ENCODE measurements at places on chromosomes 7 and 10.

DNA sequence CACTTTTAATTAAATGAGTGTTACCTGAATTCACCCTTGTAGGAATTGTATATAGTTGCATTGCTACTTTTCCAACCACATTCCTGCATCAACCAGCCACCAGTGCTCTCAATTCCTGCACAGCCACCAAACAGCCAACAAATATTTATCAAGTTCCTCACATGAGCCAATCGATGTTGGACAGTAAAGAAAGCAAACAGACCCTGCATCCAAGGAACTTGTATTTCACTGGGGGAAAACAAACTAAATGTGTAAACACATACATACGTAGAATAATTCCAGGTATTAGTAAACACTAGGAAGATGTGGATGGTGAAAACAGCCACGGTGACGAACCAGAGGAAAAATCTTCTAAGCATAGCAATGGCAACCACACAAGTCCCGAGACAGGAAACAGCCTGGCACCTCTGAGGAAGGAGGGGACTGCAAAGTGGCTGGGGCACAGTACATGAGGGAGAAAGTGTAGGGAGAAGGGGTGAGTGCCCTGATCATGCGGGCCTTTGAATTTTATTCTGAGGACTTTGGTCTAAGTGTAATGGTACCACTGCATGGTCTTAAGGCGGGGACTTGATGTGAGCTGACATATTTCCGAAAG, 111.2 kb downstream of the XRCC2 start:
- DNase-seq, result no peak

- DNase-seq, result no peak
These were observed 243.2 kb upstream of the TMEM229A start for GRCh38 chr7:124276005-124276622.

DNA sequence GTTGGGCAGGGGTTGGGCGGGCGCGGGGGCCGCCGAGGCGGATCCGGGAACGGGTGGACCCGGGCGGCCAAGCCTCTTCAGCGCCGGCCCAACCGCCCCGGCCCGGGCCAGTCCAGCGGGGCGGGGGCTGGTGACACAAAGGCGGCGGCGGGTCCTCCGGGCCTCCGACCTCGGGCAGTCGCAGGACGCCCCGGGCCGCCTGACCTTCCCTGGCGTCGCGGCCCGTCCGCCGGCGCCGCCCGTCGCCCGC, 54.2 kb downstream of the METTL2B start:
- DNase-seq, result no peak

DNA sequence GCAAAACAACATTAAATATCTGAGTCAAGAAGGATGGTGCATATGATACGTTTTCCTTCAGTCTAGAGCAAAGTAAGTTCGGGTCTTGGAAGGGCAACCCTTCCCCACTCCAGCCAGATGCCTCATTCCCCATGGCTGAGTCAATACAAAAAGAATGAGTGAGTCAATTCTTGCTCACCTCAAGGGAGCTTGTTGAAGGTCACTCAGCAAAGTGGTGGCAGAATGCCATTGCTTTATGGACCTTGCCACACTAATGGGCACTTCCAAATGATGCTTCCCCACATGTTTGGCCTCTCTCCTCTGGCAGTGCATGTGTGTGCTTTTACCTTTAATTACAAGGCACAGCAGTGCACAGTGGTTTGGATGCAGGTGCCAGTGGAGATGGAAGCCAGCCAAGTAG, 296.5 kb downstream of the SORCS3 start:
- no peak for DNase-seq

- peak; percentile 15 for DNase-seq
These were observed 38.0 kb downstream of the PRKAG2 start for GRCh38 chr7:151838861-151839381.

DNA sequence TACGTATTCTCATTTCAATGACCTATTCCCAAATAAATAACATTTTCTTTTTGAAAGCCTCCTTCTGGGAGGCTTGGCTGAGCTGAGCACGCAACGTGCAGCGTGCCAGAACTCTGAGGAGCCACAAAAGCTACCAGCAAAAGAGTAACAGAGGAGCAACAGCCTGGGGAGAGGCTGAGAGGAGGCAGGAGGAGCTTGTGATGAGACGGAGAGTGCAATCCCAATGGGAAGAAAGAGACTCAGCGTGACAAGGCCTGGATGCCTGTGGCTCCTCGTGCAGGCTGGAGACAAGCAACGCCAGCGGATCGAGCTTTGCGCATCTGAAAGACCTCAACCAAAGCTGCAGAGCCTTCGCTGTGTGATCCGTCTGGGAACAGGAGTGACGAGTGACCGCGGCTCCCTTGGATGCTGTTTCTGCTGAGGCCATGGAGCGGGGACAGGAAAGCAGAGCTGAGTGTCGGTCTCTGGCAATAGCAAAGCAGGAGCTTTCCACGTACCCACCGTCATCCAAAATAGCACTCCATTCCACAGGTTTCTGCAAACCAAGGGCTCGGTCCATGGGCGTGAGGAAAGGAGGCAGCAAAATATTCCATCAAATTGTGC, 171.7 kb upstream of the PFKP start:
- no peak for DNase-seq

GRCh38 chr7:12646139-12646538, 41.3 kb upstream of the ARL4A start:
- DNase-seq, result no peak

- no peak for DNase-seq
These were observed 14.6 kb upstream of the NPS start for GRCh38 chr10:127534496-127534895.

GRCh38 chr10:30493609-30494530, 59.9 kb downstream of the MAP3K8 start:
- no peak for DNase-seq

GRCh38 chr7:152512706-152513105, 76.9 kb upstream of the KMT2C start:
- no peak for DNase-seq

GRCh38 chr10:60781661-60782060, 3.4 kb downstream of the CDK1 start:
- DNase-seq, result no peak

DNA sequence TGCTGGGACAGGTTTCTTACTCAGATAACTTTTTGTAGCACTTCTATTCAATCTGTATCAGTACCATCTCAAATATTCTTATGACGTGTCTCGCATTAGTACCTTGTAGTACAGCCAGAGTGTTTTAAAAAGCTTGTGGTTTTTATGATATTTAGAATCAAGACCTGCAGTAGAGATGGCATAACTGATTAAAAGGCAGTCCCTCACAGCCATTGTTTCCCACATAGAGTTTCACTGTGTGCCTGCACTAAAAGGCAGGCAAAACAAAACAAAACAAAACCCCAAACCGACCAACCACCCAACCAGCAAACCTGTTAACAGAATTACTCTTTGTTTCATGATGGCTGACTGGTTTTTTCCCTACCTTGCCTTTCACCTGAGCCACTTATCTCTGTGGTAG, 221.3 kb upstream of the DGKB start:
- DNase-seq, result no peak

- DNase-seq, result no peak
These were observed 596.6 kb downstream of the GRM8 start for GRCh38 chr7:126656165-126656564.

GRCh38 chr10:113239566-113240350, 289.7 kb downstream of the TCF7L2 start:
- no peak for DNase-seq

- no peak for DNase-seq
These were observed 224.7 kb downstream of the CUX1 start for GRCh38 chr7:102042016-102042656.

GRCh38 chr7:35419391-35419755, 165.5 kb upstream of the TBX20 start:
- DNase-seq, result no peak

DNA sequence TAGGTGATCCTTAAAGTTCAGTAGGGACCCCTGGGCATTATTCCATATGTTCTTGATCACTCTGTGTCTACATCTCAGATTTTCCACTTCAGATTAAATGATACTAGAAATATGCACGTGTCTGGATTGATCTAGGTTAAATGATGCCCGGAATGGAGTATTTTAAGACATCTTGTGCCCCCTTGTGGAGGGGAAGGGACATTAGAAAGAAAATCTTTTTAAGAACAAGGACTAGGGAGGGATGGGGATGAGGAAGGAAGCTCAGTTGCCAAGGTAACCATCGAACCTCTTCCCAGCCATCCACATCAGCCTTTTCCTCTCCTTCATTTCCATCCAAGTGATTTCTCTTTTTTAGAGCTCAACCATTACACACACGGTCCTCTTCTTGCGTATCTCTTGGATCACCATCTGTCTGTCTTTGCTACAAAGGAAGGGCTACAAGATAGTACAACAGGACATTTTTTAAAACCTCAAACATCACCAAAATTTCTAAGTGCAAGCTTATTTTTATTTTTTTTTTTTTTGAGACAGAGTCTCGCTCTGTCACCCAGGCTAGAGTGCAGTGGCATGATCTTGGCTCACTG, 40.5 kb downstream of the PRSS2 start:
- no peak for DNase-seq

- no peak for DNase-seq
These were observed 32.7 kb upstream of the VSIR start for GRCh38 chr10:71805776-71806703.

- no peak for DNase-seq
These were observed 63.0 kb upstream of the DRGX start for GRCh38 chr10:49458869-49459268.

DNA sequence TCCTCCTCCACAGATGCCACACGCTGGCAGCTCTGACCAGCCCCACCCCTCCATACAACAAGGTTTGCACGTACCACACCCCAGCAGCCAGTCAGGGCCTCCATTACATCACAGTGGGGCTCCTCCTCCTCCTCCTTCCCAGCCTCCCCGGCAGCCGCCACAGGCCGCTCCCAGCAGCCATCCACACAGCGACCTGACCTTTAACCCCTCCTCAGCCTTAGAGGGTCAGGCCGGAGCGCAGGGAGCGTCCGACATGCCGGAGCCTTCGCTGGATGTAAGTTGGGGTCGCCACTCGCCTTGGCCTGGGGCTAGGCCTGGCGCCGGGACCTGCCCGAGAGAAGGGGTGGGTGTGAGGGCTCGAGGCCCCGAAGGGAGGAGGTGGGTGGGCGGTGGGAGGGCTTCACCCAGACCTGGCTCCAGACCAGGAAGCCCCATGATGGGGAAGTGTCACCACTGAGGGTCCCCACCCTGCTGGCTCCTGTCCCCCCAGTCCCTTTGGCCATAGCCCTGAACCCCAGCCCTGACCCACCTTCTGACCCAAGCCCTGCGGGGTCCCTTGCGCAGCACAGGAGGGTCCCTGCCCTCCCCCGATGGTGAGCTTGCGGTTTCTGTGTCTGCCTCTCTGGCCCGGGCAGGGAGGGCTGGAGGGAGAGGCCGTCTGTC, 36.2 kb upstream of the PPIF start:
- no peak for DNase-seq

- DNase-seq, result no peak
These were observed 4.3 kb downstream of the ELOVL3 start for GRCh38 chr10:102230264-102230860.
